Umbilical cord (tissue), 2 donors: ENCODE measurements at places on chromosomes 16 and 17. TPM values are rescaled to one million over a fixed set of nuclear protein-coding genes. Genes with fewer than 3 reads are reported as not detected.

GRCh38 chr17:76261421-76262215, 3.5 kb upstream of the UBALD2 start:
- DNase-seq: no peak

GRCh38 chr16:11138769-11139325, 117.2 kb downstream of the SOCS1 start:
- no peak for DNase-seq

DNA sequence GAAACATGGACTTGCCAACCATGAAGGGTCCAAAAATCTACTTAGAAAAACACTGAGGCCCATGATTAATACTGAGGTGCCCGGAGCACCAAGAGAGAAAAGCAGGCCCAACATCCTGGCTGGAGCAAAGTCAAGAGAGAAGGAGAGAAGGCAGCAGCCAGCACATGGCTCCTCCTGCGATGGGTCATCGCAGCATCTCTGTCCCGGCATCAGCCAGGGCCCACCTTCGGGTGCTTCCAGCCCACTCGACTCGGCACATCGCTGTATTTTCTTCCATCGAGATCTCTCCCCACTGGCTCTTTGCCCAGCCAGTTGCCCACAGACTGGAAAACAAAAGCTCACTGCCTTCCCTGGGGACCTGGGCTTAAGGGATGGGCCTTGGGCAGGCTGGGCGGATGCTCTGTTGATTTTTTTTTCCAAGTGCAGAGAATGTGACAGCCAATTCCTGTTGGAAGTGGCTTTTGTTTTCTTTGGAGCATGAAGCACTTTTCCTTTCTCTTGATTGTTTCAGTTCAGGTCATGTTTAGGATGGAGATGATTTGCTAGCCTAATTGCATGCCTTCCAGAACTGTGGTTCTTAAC, 58.1 kb downstream of the CYB5B start:
- DNase-seq: peak; percentile 67

DNA sequence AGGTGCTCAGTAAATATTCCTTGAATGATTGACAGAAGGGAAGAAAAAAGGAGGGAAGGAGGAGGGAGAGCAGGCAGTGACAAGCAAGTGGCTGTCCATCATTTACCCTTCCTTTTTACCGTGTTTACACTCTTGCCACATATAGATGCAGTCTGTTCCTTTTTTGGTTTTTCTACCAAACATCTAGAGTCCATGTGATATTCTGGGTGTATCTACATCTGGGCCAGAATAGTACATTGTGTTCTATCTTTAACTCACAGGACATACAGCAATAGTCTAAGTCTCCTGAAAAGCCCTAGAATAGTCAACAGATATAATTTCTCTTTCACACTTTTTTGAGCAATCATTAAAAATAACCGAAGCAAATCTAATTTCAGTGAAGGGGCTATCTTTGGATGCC, 33.5 kb downstream of the KCNJ2 start:
- DNase-seq: no peak

- DNase-seq: no peak
Observed at GRCh38 chr16:11264155-11264832, 4.8 kb downstream of the TNP2 start.

The ZNF500 gene
- total RNA-seq: 14.0 TPM

GRCh38 chr16:57567691-57568090, 25.2 kb downstream of the ADGRG5 start:
- no peak for DNase-seq
